B cell (primary cell): ENCODE measurements at places on chromosomes 6 and 20. TPM values are rescaled to one million over a fixed set of nuclear protein-coding genes. Genes with fewer than 3 reads are reported as not detected.

DNA sequence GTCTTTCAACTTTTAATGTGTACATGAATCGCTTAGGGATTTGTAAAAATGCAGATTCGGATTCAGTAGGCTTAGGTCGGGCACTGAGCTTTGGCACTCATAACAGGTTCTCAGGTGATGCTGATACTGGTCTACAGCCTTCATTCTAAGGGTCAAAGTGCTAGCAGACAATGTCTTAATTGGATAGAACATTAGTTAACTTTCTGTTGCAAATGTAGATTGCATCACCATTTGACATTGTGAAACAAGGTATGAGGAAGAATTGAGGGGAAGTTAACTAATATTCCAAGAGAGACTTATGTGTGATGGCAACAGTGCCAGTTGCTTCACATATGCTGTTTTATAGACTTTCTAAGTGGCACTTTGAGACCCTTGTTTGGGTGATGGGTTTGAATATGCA is 86.9 kb downstream of the MLIP start:
- no peak for DNase-seq
- H3K36me3 ChIP-seq: no peaks in the 10 kb centered on the region
- no peaks in the 10 kb centered on the region for H3K4me1 ChIP-seq
- no peaks in the 10 kb centered on the region for H3K27me3 ChIP-seq
- H3K4me3 ChIP-seq: no peak overlapping the region
- H3K27ac ChIP-seq: no peak overlapping the region

The SLC32A1 gene
- 0.16 TPM in 1 of 2 replicates, not detected in the other for polyA plus RNA-seq

DNA sequence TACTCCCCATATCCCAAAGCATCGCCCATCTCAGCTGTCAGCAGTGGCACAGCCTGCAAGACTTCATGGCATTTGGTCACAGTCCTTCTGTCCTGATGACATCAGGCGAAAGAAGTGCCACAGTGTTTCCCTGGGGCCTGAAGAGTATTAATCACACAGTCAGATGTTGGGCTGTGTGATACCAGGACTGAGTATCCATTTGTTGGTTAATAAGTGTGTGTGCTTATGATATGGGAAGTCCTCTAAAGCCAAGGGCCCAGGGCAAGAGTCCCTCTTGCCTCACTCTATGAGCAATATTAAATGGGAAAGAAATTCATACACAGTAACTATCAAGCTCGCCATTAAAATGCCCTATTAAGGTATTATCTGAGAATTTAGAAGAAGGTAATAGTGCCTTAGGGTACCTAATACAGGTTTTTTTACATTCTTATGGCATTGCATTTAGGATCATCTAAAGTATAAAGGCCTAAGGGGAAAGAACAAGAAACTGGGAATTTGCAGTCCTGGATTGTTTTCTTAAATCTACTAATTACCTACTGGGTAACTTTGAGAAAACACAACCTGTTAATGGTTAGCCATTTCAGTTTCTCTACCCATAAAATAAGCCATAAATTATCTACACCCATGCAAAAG is 204.1 kb upstream of the PREP start:
- H3K4me3 ChIP-seq: no peak overlapping the region
- no peak overlapping the region for H3K27ac ChIP-seq
- no peak for DNase-seq
- no peaks in the 10 kb centered on the region for H3K27me3 ChIP-seq

The C6orf15 gene
- not detected in 2 replicates for polyA plus RNA-seq

- no peak overlapping the region for H3K27ac ChIP-seq
- no peak for DNase-seq
- no peaks in the 10 kb centered on the region for H3K36me3 ChIP-seq
- H3K4me3 ChIP-seq: no peak overlapping the region
Observed at GRCh38 chr6:38417521-38417920, 222.2 kb downstream of the BTBD9 start.
